Activated T-cell treated with anti-CD3 and anti-CD28 coated beads, Interleukin-2, amount 50 U/mL, for 4 hours (primary cell): ENCODE measurements at places on chromosomes 3 and 15.

DNA sequence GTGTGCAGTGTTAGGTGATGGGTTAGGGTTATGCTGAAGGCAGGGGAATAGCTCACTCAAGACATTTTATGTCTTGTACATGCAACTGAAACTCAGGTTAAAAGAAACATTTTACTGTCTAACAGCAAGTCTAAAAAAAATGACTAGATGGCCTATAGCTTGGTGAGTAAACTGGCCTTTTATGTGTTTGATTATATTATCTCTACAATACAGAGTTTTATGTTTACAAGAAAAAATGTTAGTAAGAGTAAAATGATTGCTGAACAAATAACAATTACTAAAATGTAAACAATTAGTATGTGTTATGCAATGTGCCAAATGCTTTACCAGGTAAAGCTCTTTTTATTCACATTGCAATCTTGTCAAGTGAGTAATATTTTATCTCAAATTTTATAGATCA, 1039.6 kb downstream of the ROBO2 start:
- DNase-seq: no peak

GRCh38 chr3:47015151-47015550, 35.7 kb downstream of the NBEAL2 start:
- no peak for DNase-seq

DNA sequence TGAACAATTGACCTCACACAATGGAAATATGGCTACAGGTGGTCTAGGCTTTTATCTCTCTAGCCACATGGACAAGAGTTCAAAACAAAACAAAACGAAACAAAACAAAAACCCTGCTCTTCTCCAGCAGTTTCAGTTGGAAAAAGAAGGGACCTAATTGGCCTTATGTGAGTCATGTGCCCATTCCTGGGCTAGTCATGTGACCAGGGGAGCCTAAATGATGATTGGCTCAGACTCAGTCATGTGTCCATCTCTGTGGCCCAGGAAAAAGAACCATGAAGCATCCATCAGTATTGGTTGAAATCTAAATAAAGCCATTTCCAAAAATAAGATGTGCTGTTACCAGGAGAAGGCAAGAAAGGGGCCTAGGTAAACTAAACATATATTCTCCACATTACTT, 96.8 kb downstream of the ANXA2 start:
- DNase-seq: no peak

GRCh38 chr3:24709956-24710355, 215.3 kb upstream of the THRB start:
- DNase-seq: no peak

GRCh38 chr3:66279168-66279567, 58.4 kb downstream of the SLC25A26 start:
- no peak for DNase-seq
